Fibroblast of skin of right biceps (primary cell): ENCODE measurements at places on chromosomes 5 and 9.

DNA sequence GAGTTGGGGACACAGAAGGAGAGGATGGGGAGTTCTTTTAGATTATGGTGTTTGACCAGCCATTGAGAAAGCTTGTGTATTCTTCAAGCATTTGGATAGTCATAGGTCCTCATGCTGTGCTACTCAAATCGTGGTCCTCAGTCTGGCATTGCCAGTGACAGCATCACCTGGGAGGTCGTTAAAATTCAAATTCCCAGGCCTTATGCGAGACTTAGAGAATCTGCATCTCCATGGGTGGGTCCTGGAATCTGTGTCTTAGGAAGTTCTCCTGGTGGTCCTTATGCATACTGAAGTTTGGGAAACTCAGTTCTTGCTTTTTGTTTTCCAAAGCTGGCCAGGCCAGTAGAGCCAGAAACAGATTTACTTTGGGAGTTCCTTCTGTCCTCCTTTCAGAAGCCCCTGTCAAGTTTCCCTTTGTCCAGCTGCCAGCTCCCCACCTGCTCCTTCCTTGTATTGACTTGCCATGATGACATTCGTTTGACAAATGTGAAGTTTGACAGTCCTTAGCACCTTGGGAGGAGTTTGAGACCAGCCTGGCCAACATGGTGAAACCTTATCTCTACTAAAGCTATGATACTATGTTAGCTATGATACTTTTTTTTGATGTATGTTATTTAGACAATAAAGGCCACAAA, 95.6 kb downstream of the PALM2AKAP2 start:
- no peak for DNase-seq

GRCh38 chr9:93730217-93730616, 153.8 kb downstream of the PHF2 start:
- no peak for DNase-seq

DNA sequence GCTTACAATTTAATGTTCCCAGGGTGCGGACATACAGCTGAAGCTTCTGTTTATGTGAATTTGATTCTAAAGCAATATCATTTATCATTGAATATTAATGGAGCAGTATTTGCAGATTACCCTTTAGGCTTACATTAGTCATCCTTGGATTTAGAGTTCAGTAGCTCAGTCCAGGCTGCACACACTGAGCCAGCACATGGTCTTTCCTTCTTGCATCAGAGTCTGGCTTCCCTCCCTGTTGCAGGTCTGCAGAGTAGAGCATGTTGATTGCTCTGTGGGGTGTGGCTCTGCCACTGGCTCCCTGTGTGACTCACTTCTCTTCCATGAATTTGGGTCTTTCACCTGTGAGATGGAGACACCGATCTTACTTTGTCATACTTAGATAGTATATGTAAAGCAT, 36.8 kb downstream of the NSG2 start:
- no peak for DNase-seq

- DNase-seq = no peak
These were observed 848.8 kb upstream of the ACO1 start for GRCh38 chr9:31535651-31536050.

- DNase-seq = no peak
These were observed 12.0 kb downstream of the PKD2L2 start for GRCh38 chr5:137901011-137901817.

DNA sequence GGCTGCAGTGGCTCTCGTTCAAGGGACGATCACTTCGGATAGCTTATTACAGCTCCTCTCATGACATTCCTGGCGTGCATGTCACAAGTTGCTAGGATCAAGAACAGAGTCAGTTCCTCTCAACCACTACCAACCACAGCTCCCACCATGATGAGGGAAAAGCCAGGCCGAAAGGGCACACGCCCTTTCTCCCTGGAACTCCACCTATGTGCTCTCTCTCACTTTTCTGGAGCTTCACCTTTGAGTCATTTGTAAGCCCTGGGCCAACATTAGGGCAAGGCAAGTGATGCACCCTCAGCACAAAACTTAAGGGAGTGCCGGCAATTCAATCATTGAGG, 1.6 kb downstream of the SPACA9 start:
- no peak for DNase-seq
